Activated T-helper 9 cell treated with anti-CD3 and anti-CD28 coated beads, Interleukin-2, amount 50 U/mL, for 16 hours (primary cell): ENCODE measurements at places on chromosomes 6 and 20.

GRCh38 chr20:50708845-50709635, 17.7 kb upstream of the RIPOR3 start:
- DNase-seq, result no peak

GRCh38 chr20:47543006-47543431, 41.3 kb downstream of the NCOA3 start:
- DNase-seq, result no peak

- DNase-seq, result no peak
Measured at GRCh38 chr20:18712882-18713281, 100.7 kb upstream of the SCP2D1 start.

DNA sequence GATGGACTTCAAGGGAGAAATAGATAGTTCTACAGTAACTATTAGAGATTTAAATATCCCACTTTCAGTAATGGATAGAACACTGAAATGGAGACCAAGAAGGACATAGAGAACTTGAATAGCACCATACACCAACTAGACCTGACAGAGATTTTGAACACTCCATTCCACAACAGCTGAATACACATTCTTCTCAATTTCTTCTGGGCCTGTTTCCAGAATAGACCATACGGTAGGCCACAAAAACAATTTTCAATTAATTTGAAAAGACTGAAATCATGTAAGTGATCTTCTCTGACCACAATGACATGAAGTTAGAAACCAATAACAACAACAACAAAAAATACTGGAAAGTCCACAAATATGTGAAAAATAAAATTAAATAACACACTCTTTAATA, 979.1 kb upstream of the FLRT3 start:
- DNase-seq, result no peak

DNA sequence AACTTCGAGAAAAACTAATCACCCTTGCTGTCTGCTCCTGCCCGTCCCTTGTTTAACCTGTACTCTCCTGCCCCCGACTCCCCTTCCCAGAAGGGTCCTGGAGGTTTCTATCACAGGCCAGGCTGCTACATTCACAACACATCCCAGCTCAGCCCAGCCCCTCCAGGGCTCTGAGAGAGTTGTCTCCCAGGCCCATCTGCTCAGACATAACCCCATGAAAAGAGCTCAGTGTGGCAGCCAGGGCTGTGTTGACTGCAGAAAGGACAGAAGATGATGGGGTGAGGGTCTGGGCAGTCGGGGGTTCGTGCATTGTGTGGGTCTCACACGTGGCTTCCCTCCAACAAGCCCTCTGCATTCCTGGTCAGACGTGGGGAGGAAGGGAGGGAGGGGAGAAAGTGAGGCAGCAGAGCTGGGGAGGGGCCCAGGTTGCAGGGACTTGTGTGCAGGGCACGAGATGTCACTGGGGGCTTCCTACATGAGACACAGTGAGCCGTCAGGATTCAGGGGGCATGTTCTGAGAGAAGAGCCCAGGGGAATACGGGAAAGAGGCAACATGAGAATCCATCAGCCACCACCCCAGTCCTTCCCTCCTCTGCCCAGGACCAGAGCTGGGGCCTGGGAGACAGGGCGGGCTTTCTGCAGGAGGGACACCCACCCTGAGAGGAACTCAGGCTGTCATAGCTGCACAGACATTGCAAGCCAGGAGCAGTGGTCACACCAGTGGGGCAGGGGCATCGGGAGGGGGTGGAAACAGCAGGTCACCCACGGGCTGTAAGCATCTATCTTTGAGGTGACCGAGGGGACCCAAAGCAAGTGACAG, 372.9 kb downstream of the PREX1 start:
- DNase-seq, result no peak

GRCh38 chr6:128242765-128243403, 277.5 kb downstream of the PTPRK start:
- no peak for DNase-seq

GRCh38 chr6:130529569-130530149, 163.8 kb downstream of the TMEM200A start:
- DNase-seq, result no peak

DNA sequence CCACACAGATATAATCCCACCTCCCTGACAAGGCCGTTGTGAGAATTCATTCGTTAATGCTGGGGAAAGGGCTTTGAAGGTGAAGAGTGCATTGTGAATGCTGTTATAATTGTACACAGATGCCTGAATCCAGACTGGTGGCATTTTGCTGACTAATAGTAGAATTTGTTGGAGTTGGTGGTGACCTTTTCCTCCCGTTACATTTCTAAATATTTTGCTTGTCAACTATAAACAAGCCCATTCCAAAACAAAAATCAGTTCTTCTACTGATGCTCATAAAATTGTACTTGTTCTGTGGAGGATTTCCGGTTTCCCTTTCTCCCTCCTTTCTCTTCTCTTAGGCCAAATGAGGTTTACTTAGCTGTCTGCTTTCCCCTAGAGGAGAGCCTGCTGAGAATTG, 253.1 kb upstream of the SUPT3H start:
- no peak for DNase-seq

GRCh38 chr6:96975852-96976251, 51.3 kb downstream of the KLHL32 start:
- DNase-seq, result no peak

DNA sequence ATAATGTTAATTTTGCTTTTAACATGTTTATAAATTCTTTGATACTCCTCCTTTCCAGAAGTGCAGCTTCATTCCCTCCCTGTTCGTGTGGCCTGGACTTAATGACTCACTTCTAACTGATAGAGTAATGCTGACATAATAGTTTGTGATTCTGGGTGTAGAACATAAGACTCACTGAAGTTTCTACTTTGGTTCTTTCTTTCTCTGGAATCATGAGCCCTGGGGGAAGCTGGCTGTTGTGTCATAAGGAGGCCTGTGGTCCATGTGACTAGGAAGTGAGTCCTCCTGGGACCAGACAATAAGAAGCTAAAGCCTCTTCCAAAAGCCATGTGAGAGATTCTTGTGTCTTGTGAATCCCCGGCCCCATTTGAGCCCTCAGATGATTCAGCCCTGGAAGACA, 30.5 kb upstream of the HLA-G start:
- no peak for DNase-seq

- no peak for DNase-seq
Measured at GRCh38 chr6:139602577-139602976, 228.1 kb upstream of the CITED2 start.

- DNase-seq, result no peak
Measured at GRCh38 chr6:110981202-110981600, 637 bp upstream of the RPF2 start.
